ENCODE measurements at places on chromosomes 1 and 21.

DNA sequence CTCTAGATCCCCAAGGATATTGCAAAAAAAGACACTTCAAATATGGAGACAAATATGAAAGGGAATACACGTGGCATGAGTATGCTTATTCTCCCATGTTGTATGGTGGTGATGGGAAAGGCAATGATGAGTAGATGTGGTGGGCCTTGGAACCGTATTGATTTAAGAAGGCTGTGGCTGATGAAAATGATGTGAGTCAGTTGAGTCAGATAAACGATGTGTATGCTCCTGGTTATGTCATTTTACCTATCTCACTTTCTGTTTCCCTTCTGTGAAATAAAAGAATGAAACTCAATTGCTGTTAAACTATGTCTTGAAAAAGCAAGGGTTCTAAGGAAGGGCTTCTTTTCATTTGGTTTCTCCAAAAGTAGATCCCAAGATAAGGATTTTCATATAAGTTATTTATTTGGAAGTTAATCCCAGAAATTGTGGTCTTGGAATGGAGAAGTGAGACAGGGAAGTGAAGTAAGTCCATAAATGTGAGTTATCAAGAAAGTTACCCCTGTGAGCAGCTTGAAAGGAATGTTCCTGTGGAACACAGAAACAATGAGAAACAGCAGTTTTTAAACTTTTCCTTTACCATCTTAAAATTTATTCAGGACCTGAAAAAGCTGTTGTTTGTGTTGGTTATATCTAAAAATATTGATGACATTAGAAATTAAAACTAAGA is 292.0 kb downstream of the DUSP10 start:
- no peak for DNase-seq

DNA sequence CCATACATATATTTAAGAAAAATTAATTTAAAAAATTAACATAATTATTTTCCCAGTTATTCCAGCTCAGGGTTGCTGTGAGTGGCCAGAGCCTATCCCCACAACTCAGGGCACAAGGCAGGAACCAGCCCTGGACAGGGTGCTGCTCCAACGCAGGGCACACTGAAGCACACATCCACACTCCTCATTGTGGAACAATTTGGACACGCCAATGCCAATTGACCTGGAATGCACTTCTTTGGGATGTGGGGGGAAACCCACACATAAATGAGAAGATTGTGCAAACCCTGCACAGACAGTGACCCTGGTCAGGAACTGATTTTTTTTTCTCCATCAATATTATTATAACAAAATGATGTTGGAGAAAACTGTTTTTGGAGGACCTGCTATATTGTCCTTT is 23.4 kb downstream of the SAMSN1 start:
- no peak for DNase-seq

DNA sequence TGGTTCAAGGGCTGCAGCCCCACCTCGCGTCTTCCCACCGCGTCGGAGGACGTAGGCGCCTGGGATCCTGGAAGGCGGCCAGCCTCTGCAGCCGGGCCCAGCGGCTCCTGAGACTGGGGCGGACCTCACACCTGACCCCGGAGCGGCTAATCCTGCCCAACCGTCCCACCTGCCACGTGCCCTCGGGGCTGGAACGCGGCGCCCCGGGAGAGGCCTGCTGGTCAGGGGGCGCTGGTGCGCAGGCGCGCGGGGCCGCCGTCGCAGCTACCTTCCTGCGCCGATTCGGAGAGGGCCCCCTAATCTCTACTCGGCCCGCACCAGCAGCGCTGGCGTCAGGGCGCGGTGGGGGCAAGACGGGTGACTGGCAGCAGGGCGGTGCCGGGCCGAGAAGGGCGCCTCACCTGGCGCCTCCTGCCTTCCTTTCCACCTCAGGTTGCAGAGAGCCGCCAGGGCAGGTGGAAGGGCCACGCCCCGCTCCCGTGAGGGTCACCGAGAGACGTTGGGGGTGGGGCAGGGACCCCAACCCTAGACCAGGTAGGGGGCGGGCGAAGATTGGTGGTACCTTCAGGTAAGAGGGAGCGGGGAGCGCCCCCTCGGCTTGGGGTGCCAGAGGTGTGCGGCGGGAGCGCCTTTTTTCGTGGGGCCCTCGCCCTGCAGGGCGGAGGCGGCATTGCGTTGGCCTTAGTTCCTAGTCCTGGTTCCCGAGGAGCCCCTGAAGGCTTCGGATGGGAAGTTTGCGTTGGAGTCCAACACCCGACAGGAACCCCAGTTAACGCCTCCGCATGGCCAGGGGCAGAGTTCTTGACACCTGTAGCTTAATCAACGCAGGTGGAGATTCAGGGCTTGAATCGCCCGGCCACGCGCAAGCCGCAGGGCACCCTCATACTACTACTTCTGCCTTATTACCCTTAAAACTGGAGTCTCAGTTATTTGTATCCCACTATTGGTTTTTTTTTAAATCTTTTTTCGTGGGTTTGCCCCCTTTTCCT is at the start of gene TDRD5:
TSS of gene TDRD5 (plus strand) at position 241 of the 989 bp plus-strand sequence. CDS start 784 bp downstream, outside the sequence.
- DNase-seq: no peak

- DNase-seq: no peak
Observed at GRCh38 chr1:45623972-45624371, at the start of gene CCDC17. CCDC17 (minus strand) TSS chr1:45624054; CDS start chr1:45623909, 145 bp downstream.

- DNase-seq: no peak
Observed at GRCh38 chr1:32971156-32971555, 6.5 kb upstream of the RNF19B start.

DNA sequence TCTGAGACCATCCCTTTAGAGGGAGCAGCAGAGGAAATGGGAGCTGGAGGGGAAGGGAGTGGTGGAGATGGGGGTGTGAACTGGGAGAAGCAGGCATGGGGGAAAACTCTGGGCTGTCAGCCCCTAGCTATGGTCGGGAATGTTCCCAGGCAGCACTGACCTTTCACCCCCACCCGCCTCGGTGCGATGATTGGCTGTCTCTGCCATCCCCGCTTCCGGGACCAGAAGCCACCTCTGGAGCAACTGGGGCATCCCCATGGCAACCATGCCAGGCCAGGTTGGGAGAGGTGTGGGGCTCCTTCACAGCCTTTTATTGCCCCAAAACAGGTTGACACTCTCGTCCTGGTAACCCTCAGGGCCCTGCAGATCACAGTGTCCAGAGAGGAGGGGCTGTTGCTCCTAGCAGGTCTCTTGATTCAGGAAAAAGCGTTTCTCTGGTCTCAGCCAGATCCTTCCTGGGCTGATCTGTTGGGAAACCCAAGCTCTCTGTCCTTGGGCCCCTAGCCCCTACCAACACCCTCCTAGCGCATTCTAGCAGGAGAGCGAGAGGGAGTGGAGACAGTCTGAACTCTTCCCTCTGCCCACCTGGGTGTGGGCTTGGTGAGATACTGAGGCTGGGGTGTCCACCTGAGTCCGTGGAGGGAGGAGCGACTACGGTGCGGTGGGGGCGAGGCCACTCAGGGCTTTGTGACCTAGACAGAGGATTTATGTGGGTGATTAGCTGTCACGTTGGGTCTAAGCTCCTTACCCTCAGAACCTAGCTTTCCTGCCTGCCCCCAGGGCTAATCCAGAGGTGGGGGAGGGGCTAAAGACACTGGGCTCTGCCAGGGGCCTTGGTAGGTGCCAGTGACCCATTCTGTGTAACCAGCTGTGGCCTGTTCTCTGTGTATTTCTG is 12.2 kb upstream of the SLC6A9 start:
- no peak for DNase-seq

GRCh38 chr1:38151399-38151798 is 104.8 kb upstream of the POU3F1 start:
- no peak for DNase-seq

- DNase-seq: no peak
Observed at GRCh38 chr1:159714529-159714928, at the start of gene CRP. CRP (minus strand) TSS chr1:159714589; CDS start chr1:159714485, 104 bp downstream.

- no peak for DNase-seq
Observed at GRCh38 chr1:186059752-186060151, 315.3 kb downstream of the TPR start.

GRCh38 chr21:23939369-23940065 is 1667.8 kb downstream of the MRPL39 start:
- DNase-seq: no peak

- DNase-seq: no peak
Observed at GRCh38 chr1:177181280-177181630, 10.5 kb downstream of the BRINP2 start.

- DNase-seq: peak; percentile 55
Observed at GRCh38 chr1:84973498-84974334, 23.2 kb downstream of the MCOLN2 start.
